Stimulated activated CD4-positive, alpha-beta T cell treated with anti-CD3 and anti-CD28 coated beads, Interleukin-1b, Interleukin-23, amount 100 ng/mL, for 24 hours (primary cell): ENCODE measurements at places on chromosomes 1 and 21.

DNA sequence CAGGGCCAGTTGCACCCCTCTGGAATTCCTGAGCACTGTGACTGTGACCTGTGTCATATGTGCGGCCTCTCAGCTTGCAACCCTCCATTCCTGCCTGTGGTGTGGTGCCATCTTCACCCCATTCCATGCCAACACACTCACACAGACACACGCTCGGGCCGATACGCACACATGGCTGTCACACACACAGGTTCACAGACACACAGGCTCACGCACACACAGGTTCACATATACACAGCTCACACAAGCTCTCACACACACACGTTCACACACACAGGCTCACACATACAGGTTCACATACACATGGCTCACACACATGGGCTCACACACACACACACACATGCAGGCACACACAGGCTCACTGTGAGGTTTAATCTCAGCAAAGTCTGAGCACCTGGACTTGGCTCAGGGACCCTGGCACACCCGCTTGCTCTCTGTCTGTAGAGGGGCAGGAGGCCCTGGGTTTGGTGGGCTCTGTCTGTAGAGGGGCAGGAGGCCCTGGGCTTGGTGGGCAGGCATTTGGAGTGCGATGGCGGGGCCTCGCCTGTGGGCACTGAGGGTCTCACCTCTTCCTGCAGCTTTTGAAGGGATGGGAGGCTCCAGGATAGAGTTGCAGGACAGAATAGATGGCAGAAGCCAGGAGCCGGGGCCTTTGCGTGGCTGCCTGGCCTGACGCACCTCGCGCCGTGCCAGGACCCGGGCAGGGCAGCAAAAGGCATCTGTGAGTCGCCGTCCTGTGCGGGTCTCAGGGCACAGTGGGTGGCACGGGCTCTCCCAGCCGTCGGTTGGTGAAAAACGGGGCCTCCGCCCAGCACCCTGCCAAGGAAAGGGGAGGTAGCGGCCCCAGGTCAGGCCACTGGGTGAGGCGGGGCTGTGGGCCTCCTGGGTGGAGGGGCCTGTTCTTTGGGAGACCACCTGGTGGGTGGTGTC is 17.1 kb downstream of the COL18A1 start:
- no peak for DNase-seq

DNA sequence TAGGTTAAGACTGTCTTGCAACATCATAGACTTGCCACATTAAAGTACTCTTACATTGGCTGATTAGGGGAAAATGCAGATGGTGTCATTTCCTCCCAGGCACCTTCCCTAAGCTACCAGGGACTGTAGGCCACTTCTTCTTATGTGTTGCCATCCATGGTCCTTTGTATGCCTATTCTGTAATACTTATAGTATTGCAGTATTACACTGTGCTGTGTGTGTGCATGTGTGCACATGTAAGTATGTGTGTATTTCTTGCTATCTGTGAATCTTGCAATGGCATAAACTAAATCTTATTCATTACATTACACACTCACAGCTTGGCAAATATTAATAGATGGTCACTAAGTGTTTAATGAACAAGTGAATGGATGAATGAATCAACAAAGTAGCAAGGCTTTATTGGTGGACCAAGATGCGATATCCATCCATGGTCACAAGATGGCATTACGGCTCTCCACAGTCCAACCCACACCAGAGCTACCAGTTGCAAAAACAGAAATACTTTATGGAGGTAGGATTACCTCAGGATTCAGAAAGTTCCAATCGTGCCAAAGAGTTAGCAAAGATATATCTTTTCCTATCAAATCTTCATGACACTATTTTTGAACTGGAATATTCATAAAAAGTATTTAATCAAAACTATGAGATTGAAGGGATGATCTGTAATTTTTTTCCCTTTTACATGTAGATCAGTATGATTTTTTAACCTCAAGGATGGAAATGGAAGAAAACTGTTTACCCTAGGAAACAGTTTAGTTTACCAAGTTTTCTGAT is 160.2 kb downstream of the DENND1B start:
- DNase-seq: no peak

DNA sequence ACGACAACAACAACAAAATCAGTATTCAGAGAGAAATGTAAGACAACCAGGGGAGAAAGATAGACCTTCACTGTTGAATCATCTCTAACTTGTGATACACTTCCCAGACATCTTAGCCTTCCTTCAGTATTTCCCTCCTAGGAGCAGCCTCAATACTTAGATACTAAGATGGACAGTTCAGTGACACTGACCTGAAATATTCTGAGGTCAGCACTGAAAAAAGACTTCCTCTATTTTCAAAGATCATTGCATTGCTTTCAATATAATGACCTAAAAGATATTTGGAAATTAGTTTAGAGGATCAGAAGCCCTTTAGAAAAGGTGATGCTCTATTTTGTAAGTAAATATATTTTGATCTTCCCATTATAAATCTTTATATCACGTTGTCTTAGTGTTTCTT is 101.0 kb downstream of the MRPL39 start:
- no peak for DNase-seq

- no peak for DNase-seq
Observed at GRCh38 chr1:234047123-234047522, 142.6 kb downstream of the SLC35F3 start.

DNA sequence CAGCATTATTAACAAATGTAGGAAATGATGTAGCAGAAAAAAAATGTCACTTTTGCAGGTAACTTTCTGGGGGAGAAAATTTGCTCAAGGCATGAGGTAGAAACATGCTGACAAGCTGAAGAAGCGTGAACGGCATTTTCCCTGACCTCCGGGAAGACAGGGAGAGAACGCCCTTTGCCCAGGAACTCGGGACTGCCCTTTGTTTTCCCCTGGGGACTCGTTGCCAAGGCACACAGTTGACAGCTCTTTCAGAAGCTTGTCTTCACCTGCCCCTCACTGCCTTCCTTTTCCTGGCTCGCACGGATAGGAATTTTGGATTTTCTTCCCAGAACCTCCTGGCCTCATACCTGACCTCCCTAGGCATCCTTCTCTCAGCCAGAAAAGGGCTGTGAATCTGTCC is 52.7 kb upstream of the COA6 start:
- DNase-seq: no peak

DNA sequence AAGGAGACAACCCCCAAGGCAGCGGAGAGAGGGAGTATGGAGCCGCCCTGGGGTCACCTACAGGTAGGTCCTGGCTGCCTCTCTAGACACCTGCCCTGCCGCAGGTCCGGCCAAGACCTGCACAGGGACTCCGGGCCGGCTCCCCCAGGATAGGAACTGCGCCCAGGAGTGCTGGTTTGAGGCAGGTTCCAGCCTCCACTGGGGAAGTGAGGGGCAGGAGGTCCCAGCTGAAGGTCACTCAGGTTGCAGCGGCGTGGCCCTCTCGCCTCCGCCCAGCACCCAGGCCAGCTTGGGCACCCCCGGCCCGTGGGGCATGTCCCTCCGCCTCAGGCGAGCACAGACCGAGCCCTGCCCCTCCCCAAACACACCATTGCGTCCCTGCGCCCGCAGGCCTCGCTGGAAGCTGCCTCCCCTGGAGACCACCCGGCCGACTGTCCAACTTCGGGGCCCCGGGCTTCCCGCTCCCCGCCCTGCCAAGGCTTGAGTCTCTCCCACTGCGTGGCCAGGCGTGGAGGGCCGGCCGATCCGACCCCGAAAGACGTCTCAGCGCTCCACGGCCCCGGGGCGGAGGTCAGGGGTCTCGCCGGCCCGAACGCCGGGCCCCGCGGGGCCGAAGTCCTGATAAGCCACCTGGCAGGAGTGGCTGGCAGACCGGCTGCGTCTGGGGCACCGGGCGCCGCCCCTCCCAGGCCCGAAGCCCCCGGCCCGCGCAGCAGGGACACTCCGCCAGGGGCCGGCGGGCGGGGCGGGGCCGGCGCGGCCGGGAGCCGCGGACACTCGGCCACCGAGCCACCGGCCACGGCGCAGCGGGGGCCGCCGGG is 1.4 kb upstream of the SKI start:
- DNase-seq: no peak

DNA sequence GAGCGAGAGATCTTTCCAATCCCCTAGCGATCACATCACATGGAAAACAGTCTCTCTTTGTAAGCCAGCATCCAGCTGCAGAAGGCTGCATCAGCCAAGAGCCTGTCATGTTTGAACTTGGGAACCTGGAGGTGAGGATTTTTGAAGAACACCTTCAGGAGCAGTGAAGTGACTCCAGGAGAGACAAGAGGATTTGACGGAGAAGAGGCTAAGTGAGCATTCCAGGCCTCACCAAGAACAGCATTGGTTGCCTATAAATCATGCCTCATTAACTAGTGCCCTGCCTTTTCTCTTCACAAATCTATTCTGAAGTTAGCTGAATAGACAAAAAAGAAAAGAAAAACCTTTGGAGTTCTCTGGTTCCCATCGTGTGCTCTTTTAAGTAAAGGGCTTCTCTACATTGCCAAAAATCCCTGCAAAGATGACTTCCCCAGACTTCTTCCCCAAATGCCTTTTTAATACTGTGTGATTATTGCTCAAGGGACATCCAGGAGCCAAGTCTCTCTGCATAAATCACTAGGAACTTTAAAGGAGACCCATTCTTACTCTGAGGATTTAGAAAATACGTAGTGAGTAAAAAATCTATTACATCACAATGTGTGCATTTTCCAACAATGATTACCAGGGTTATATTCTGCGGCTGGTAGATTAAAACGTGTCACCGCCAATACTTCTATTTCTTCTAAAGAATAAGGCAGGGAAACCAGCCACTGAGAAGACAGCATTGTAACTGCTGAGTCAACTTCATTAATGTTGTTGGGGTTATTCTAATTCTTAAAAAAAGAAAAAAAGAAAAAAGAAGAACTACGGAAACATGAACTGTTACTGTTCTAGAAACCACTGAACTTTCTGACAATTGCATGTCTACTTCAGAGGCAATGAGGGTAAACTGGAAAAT is 95.2 kb downstream of the KIF14 start:
- no peak for DNase-seq

- no peak for DNase-seq
Observed at GRCh38 chr21:25361765-25362164, 245.5 kb downstream of the MRPL39 start.

DNA sequence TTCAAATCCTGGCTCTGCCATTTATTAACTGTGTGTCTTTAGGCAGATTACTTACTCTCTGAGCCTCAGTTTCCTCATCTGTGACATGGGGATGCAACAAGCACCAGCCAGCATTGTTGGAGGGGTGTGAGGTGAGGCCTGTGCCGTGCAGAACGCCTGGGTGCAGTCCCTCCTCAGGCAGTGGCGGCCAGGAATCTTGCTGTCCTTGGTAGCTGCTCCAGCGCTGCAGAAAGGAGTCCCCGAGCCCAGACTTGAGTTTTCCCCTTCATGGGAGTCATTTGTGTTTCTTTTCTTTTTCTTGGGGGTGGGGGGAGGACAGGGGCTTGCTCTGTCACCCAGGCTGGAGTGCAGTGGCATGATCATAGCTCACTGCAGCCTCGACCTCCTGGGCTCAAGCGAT is 46.6 kb downstream of the DISP3 start:
- no peak for DNase-seq

DNA sequence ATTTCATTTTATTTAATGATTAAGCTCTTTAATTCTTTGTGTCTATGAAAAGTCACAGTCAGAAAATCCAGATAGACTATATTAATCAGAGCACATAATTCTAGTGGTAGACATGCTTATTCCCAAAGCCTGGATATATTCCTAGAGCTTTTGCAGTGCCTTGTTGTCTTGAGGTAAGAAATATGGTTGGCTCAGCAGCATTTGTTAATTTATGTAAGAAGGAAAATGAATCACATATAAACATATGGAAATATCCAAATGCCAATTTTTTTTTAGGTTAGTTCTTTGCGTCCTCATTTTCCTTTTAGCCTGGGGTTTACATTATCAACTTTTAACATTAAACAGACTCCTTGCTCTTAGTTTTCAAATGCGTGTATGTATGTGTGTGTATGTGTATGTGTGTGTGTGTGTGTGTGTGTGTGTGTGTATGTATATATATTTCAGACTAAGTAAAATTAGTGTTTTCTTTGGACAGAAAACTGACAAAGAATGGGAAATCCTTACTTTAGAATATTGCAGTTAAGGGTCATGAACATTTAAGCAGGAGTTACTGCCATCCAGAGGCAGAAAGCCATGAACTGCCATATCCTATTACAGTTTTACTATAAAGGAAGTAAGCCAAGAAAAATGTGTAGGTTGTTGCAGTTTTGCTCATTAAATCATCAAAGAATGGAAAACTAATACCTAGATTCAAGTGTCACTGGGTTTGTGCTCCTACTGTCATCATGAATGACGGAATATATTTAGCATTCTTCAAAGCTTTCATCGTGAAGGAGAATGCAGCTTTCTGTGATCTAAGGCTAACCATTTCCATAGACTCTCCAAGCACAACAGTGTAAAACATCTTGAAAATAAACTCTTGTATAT is 477.1 kb upstream of the NR5A2 start:
- DNase-seq: no peak
